Stimulated activated CD4-positive, alpha-beta T cell treated with anti-CD3 and anti-CD28 coated beads, Interleukin-1b, Interleukin-23, amount 100 ng/mL, for 4 hours (primary cell): ENCODE measurements at places on chromosomes 12 and 14.

- DNase-seq, result no peak
These were observed 212.1 kb upstream of the ABCD2 start for GRCh38 chr12:39831587-39832315.

DNA sequence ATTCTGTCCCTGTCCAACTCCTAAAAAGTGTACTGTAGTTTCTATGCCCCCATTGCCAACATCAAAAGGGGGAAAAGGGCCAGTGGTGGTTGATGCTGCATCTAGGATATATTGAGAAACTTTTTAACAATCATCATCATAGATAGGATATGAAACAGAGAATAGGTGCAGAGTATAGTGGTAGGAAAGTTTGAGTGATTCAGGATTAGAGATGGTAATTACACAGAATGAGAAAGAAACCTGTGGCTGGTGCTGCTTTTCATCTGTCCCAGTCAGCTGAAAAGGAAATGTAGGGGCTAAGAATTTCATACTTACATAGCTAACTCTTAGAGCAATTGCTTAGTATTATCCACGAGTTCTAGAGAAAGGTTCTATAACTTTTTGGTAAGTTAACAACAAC lies 67.6 kb downstream of the GTF2A1 start:
- no peak for DNase-seq

GRCh38 chr12:126204326-126204725 lies 1139.1 kb downstream of the AACS start:
- no peak for DNase-seq

- DNase-seq, result no peak
These were observed 11.9 kb upstream of the FKBP11 start for GRCh38 chr12:48937170-48937569.

DNA sequence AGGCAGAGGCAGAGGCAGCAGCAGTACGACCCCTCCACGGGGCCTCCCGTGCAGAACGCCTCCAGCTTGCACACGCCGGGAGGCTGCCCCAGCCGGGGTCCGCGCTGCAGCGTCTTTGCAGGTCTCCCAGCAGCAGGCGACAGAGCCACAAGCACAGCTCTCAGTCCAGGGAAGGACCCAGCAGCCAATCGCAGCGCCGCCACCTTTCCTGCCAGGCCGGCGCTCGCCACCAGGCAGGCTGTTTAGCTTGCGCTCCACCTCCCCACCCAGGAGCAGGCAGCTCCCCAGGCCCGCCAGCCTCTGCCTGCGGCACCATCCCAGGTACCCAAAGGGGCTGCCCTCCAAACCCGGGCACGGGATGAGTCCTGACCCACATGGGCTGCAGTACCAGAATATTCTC lies 25.2 kb downstream of the DDX51 start:
- DNase-seq, result no peak

- DNase-seq, result no peak
These were observed 24.9 kb upstream of the CEBPE start for GRCh38 chr14:23143911-23144310.
